ENCODE measurements at places on chromosomes 4 and X. TPM values are rescaled to one million over a fixed set of nuclear protein-coding genes. Genes with fewer than 3 reads are reported as not detected.
A peak's percentile ranks its signal among the peaks of the same experiment; 100 is the strongest.

DNA sequence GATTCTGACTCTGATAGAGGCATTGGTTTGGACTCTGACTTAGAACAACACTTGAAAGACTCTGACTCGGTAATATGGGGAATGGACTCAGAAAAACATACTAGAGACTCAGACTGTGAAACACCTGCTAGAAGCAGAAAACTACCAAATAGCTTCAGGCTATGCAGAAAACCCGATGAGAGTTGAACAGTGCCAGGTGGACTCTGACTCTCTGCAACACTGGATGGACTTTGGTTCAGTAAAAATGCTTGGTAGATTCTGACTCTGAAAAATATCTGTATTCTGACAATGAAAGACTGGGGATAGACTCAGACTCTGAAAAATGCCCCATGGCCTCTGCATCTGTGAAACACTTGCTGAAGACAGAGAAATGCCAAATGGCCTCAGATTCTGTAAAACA is 215.1 kb upstream of the HDX start:
- no peak for DNase-seq

DNA sequence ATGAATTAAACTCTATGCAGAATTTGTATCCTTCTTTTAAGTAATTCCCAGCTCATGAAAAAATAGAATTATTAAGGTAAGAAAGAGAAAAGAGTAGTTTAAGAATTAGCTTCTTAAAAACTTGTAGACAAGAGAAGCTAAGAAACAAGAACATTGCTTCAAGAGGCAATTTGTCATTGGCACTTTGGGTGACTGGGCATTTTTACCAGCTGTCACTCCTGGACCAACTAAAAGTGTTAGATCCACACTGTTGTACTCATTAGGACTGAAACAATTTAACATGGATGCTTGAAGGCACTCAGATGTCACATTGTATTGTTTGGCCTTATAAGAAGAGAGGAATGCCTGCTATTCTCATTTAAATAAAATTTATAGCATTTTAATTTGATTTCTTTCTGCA is 7.4 kb downstream of the COL25A1 start:
- no peak for DNase-seq

- no peak for DNase-seq
Measured at GRCh38 chrX:115957862-115958490, 212.6 kb upstream of the AGTR2 start.

GRCh38 chr4:80233390-80233789 is 33.1 kb upstream of the FGF5 start:
- DNase-seq: no peak

DNA sequence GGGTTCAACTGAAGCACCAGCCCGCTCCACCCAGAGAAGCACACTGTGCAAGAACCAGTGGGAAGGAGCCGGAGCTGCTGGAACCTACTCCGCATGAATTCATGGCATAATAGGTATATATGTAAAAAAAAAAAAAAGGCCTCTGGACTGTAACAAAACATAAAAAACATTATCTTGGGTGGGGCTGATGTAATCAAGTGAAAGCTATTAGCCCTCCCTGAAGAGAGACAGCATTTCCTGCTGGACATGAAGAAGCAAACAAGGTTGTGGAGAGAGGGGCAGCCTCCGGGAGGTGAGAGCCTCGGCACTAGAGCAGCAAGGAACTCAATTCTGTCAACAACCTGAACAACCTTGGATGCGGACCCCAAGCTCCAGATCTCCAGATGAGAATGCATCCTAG is 50.7 kb downstream of the PLAC1 start:
- DNase-seq: no peak

DNA sequence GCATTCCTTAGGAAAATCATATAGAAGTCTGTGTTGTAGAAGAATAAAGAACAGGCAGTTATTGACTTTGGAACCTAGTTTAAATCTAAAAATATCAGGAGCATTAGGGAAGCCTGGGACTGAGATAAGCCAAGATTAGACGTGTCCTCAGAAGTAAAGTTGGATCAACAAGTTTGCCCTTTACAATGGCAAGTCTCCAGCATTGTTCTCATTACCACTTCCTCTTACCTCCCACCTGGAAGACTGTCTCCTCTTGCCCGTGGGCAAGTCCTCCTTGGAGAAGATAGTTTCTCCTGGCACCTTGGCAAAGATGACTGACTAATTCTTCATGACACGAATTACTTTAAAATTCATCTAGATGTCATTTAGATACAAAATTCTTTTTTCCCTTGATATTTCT is 37.8 kb downstream of the CNKSR2 start:
- DNase-seq: peak; percentile 17

GRCh38 chr4:177855507-177856197 is 413.4 kb upstream of the AGA start:
- no peak for DNase-seq

- DNase-seq: no peak
Measured at GRCh38 chr4:89305712-89306437, 1.7 kb downstream of the GPRIN3 start.

RRH gene
- total RNA-seq: not detected

GPR173 gene
- 0.24 TPM for total RNA-seq

TCP11X2 gene
- not detected for total RNA-seq

IL3RA gene
- not detected for total RNA-seq

ARMCX2 gene
- total RNA-seq: 64.4 TPM

NAA11 gene
- 10.9 TPM for total RNA-seq

GRK4 gene
- 2.9 TPM for total RNA-seq

ARMCX1 gene
- 14.7 TPM for total RNA-seq

MAMLD1 gene
- 12.3 TPM for total RNA-seq

Data from Daoy (cell line).